ENCODE measurements at places on chromosomes 4 and X. TPM values are rescaled to one million over a fixed set of nuclear protein-coding genes. Genes with fewer than 3 reads are reported as not detected.

Gene PCYT1B
- polyA plus RNA-seq, result not detected

Gene ZNF711
- 0.29 TPM for polyA plus RNA-seq

DNA sequence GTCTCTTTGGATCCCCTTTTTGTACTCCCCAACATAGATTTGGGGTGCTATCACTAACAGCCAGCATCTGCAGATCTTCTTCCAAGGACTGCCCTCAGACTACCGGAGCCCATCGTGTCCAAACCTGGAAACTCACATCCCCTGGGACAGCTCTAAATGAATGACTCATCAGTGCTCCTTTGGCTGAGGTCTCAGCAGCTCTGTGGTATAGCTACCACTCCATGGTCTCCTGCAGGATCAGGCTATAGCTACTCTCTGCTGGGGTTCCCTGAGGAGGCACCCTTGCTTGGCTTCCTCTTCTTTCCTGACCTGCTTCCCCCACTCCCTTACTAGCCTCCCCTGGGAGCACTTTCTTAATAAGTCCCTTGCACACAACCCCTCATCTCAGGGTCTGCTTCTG is 97.5 kb upstream of the PRPS2 start:
- peak; percentile 1 for DNase-seq

Gene AKAP4
- polyA plus RNA-seq, result not detected

Gene SERTM2
- polyA plus RNA-seq, result not detected

Gene EBP
- 45.0 TPM for polyA plus RNA-seq

Gene NHSL2
- 6.5 TPM for polyA plus RNA-seq

Gene MGARP
- polyA plus RNA-seq, result 2.9 TPM

- peak; percentile 78 for DNase-seq
These were observed 34.5 kb downstream of the STBD1 start for GRCh38 chr4:76341063-76341462.

- DNase-seq, result peak; percentile 4
These were observed 203.7 kb upstream of the MBNL3 start for GRCh38 chrX:132692526-132692925.

- no peak for DNase-seq
These were observed 72.1 kb downstream of the IRF2 start for GRCh38 chr4:184402239-184402638.

Gene GLRA3
- not detected for polyA plus RNA-seq

Gene C4orf54
- polyA plus RNA-seq, result not detected

DNA sequence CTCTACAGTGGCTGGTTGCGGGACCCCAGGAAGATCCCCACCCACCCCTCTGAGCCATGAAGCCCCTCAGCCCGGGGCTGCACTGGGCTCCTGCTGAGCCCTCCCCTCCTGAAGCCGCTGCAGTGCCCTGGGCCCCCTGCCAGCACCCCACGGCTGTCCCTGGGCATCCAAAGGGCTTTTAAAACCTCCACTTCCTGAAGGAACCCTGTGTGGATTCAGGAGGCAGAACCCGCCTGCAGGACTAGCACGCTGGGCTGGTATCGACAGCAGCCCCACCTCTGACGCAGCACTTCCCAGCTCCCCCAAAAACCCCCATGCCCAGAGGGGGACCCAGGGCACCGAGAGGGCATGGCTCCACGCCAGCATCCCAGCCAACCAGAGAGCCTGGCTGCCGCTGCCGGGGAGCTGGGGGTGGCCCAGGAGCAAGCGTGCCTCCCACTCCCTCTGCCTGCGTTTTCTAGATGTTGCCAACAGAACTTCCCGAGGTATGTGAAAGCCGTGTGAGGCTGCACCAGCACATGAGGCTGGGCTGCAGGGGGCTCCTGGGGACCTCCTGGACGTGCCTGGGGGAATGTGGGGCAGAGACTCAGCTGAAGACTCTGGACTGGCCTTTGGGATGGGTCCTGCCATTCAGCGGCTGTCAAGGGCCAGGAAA is 6.3 kb downstream of the MXD4 start:
- no peak for DNase-seq

DNA sequence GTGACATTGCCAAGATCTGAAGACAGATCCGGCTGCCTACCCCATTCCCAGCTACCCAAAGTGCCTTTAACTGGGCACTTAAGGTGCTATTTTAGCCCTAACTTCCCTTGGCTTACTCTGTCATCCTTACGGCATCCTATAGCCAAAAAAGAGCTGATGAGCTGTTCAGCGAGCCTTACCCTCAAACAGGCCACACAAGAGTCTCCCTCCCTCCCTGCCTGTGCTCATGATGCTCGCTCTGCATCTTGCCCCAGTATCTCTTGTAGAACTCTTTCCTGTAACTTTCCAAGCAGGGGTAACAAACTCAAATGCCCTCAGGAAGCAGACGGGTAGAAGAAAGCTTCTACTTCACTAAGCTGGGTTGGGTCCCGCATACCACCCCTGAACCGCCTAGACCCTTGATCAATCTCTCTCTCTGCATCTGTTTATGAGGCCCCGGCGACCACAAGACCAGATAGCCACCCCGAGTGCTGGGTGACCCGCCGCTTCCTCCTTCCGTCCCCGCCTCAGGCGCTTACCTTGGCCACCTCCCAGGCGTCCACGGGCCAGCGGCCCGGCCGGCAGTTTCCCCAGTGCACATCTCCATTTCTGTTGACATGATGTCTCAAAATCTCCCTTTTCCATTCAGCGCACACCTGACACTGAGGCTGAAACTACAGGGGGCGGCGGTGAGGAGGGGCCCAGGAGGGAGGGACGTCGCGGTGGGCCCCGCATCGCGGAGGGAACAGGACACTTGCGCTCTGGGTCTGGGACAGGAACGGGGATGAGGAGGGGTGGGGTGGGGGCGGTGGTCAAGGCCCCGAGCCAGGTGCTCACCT is 663 bp downstream of the CXorf38 start:
- peak; percentile 67 for DNase-seq

DNA sequence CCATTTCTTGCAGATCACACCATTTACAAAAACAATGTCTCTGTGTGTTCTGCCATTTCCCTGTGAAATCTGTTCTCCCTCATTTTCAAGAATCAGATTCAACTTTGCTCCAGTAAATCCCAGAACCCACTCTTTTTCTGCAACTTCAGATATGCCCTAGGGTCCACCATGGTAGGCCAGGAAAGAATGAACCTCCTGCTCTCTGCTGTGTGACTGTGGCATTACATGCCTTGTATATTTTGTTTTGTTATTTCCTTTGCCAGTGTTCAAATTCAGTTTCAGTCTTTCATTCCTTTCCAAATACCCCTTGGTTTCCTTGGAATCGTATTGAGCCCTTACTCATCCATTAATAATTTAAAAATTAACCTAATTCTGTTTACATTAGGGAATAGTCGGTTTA is 290.2 kb upstream of the VCX start:
- DNase-seq, result peak; percentile 4
